ENCODE measurements at places on chromosomes 2 and 18.

- no peak for DNase-seq
Measured at GRCh38 chr18:61833387-61833786, 59.4 kb downstream of the RNF152 start.

- DNase-seq, result no peak
Measured at GRCh38 chr2:43894743-43895142, 56.0 kb downstream of the ABCG8 start.

GRCh38 chr2:127700527-127701192, 637 bp upstream of the SFT2D3 start:
- no peak for DNase-seq

DNA sequence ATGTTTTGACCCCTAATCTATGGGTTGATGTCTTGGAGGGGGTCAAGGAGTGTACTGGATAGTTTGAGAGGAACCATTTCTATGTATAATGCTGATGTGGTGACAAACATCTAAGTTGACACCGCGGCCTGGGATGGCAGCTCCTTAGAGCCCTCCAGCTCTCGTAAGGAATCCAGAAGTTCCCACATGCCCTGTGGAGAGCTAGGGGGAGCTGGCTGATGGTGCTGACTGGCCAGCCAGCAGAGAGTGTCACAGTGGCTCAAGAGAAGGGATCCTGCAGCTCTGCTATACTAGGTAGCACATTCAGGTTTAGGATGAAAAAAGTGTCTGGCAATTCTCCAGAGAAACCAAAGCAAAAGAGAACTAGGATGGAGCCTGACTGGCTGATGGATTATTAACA, 842.2 kb upstream of the VRK2 start:
- no peak for DNase-seq

DNA sequence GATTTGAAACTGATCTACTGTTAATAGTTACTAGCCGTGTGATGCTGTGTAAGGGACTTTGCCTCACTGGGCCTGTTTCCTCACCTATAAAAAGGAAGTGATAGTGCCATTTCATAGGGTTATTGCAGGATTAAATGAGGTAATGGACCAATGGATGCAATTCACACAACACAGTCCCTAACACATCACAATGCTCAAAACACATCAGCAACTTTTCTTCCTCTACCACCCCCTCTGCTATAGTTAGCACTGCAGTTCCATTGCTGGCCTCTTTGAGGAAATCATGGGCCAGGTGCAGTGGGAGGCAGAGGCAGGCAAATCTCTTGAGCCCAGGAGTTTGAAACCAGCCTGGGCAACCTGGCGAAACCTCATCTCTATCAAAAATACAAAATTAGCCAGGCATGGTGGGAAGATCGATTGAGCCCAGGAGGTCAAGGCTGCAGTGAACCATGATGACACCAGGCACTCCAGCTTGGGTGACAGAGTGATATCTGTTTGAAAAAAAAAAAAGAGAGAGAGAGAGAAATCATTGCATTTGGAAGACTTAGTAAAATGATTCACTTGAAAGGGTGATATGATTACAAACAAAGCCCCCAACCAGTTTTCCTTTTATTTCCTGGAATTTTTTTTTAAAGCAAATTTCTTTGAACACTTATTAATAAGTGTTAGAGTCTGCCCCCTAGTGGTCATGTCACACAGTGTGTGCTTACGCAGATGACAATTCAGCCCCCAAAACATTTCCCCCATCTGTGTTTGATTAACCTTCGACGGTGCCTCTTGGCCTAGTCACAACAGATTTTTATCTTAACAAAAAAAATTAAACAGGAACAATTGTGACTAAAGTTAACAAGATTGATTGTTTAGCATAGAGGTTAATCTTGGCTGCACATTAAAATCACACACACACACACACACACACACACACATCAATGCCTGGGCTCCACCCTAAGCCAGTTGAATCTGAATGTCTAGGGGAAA, 88.6 kb upstream of the BCL11A start:
- no peak for DNase-seq

Measured in stimulated activated CD4-positive, alpha-beta T cell treated with anti-CD3 and anti-CD28 coated beads, Interleukin-1b, Interleukin-23, amount 100 ng/mL, for 1 hour (primary cell).